SHP77 treated with DMSO at 0.1 percent for 48 hours (cell line): ENCODE measurements at places on chromosomes 6 and 20.
A peak's percentile ranks its signal among the peaks of the same experiment; 100 is the strongest.

GRCh38 chr6:148530394-148530953 is 187.8 kb downstream of the SASH1 start:
- no peak for DNase-seq

DNA sequence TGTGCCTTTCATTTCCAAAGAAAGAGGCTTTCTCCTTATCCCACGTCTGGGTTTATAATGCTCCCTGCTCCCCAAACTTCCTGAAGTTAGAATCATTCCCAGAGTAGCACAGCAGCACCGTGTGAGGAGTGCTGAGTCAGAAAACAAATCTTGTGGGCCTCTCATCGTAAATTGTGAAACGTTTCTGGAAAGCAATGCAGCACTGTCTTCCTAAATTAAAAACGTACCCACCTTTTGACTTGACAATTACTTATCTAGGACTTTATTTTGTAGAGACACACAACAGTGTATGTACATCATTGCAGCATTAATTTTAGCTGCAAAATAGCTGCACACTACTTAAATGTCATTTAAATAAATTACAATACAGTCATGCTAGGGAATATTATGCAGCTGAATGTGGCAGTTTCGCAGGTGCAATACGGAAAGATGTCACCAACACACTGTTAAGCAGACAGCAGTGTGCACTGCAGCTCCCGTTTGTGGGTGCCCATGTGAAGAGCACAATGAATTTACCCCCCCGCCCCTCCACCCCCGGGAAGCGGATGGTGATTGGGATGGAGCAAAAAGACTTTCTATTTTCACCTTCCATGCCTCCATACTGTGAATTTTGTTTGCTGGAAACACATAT is 30.8 kb downstream of the RRBP1 start:
- no peak for DNase-seq

DNA sequence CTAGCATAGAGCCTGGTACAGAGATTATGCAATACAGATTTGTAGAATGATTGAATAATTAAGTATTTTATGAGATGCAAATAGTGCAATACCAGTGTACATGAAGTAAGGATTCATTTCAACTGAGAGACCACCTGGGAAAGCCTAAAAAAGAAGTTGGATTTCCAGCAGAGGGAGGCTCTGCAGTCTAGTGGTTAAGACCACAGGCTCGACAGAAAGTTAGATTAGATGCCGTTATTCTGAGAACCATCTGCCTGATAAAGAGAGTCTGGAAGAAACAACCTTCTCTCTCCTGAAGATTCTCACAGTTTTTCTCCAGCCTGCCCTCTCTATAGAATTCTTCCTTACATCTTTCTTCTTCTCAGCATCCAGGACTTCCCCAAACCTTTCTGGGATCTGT is 13.6 kb upstream of the TNFRSF21 start:
- DNase-seq, result no peak

GRCh38 chr6:74312081-74312480 is 616.1 kb downstream of the CD109 start:
- no peak for DNase-seq

GRCh38 chr20:6746901-6747609 is 20.4 kb upstream of the BMP2 start:
- DNase-seq, result no peak

DNA sequence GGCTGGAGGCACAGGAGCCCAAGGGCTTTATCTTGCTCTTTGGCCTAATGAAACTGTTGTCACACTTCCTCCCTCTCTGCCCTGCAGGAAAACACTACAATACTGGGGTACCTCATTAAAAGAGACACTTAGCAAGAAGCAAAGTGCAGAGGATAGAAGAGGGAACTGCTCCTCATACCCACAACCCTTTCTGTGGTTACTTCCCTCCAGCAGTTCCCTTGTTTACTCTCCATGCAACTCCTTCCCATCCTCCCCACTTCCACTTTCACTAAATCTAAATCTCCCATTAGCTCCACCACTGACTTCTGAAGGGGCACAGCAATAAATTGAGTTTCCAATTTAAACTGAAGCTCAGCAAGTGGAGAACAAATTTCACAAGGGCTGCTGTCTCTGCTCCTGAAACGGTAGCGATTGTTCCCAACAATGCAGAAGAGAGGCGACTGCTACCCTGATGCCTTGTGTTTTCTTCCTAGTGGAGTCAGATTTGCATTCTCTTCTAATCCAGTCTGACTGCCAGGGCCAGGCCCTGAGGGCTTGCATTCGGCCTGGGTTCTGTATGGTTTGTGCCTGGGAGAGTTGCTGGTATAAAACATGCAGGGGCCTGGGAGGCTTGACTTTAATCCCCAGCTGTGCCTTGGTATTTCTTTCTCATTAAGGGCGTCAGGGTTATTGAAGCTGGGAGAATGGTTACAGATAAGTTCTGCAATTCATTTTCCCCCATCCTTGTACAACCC is 454.7 kb downstream of the TFAP2B start:
- DNase-seq, result no peak

DNA sequence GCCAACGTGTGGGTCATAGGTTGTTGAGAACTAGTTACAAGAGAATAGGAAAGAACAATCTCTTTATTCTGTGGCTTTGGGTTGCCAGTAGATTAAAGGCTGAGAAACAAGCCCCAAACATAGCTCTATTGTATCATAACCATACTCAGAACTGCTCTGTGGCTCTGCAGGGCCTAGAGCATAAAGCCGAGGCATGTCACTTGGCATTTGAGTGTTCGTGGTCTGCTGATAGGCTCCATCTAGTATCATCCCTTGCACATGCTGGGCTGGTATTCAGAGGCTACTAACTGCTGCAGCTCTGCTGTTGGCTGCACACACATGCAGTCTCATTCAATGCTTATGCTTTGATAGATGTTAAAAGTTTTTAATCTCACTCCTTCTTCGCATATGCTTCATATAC is 157.9 kb downstream of the OGFRL1 start:
- DNase-seq, result no peak

DNA sequence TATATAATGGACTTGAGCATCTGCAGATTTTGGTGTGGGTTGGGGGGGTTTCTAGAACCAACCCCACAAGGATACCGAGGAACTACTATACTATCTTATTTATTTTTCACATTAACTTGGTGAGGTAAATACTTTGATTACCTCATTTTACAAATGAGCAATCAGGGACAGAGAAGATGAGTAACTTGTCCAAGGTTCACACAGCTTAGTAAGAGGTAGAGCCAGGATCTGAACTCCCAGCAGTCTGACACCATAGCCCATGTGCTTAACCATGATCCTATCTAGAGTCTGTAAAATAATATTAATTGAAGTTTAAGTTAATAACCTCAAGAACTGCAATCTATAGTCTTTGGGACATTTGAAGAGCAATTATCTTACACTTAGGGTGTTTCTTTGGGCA is 28.6 kb downstream of the DHX35 start:
- no peak for DNase-seq

- DNase-seq, result no peak
Observed at GRCh38 chr6:15437090-15437635, 191.3 kb downstream of the JARID2 start.

DNA sequence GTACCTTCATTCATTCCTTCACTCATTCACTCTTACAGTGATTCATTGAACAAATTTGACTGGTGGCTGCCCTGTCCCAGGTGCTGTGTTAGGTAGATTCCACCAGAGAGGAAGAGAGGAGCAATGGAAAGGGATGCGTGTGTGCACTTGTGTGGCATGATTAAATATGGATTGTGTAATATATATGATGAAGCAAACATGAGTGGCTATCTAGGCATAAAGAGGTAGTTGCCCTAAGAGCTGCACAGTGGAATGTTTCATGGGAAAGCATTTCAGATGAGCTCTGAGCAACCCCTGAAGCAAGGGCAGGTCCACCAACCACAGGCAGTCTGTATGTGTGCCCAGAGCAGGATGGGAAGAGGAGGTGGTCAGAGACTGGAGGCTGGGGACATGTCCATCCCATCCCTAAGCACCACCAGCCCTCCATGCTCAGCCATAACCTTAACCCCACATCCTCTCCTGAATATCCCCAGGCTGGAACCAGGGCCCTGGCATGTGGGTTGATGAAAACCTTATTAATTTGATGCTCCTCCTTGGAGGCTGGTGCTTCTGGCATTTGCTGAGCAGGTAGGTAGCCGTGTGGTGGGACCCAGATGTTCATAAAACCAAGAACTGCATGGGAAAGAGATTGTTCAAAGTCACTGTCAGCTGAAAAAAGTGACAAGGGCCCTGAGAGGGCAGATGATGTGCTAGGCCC is 226.2 kb downstream of the SYNDIG1 start:
- DNase-seq, result no peak

- peak; percentile 14 for DNase-seq
Observed at GRCh38 chr6:18323935-18324705, 59.8 kb upstream of the DEK start.

- DNase-seq, result no peak
Observed at GRCh38 chr20:460707-461106, 1.6 kb downstream of the TBC1D20 start.

- DNase-seq, result no peak
Observed at GRCh38 chr6:10433322-10433721, 18.4 kb upstream of the TFAP2A start.

GRCh38 chr6:42762426-42762859 is 16.5 kb upstream of the TBCC start:
- DNase-seq, result no peak

DNA sequence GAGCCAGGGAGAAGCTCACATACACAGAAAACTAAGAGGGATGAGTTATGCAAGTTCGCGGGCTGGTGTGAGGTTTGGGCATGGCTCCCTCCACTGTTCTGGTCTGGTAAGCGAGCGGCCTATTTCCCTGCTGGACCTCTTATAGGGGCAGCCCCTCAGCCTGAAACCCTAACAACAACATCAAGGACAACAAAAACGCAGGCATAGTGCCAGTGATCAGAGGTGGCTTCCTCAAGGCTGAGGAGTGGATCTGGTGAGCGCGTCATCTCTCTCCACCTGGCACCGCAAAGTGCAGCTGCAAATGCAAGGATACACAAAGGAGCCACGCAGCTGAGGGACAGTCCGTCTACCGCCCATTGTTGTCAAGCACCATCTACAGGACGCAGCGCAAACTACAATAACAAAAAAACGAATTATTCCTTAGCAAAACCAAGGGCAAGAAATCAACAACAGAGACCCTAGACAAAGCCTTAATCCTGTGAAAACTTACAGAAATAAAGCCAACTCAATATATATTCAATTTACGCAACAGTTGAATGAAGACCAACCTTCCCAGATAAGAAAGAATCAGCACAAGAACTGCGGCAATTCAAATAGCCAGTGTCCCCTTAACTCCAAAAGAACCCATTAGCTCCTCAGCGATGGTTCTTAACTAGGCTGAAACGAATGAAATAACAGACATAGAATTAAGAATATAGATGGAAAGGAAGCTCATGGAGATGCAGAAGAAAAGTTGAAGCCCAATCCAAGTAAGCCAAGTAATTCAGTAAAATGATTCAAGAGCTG is 9.2 kb upstream of the DEFB110 start:
- DNase-seq, result peak; percentile 65

- DNase-seq, result no peak
Observed at GRCh38 chr6:144617708-144618107, 332.6 kb downstream of the UTRN start.

GRCh38 chr6:85388531-85388930 is 61.4 kb upstream of the NT5E start:
- no peak for DNase-seq

DNA sequence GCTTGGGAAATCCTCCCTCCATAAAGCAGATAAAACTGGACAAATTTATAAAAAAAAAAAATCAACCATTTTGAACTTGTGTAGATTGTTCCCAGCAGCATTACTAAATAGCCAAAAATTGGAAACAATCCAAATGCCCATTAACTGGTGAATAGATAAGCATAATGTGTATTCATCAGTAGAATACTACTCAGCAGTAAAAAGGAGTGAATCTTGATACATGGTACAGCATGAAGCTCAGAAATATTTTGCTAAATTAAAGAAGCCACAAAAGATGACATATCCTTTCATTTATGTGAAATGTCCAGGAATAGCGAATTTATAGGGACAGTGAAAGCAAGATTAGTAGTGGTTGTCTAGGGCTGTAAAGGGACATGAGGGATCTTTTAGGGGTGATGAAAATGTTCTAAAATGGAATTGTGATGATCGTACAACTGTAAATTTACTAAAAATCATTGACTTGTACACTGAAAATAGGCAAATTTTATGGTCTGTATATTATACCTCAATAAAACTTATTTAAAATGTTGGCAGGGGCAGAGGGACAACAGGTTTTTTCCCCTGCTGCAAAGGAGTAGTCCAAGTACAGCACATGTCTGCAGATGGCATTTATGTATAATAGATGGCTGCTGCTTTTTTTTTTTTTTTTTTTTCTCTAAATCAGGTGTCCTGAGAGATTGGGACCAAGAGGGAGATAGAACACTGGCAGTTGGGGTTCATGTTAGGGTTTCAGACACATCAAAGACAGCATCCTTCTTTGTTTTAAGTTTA is 59.5 kb downstream of the CBFA2T2 start:
- DNase-seq, result no peak
